ENCODE measurements at places on chromosomes 12 and 14. TPM values are rescaled to one million over a fixed set of nuclear protein-coding genes. Genes with fewer than 3 reads are reported as not detected.

The TMEM132C gene
- total RNA-seq = 5.5 TPM

The SSPN gene
- 41.6 TPM for total RNA-seq

DNA sequence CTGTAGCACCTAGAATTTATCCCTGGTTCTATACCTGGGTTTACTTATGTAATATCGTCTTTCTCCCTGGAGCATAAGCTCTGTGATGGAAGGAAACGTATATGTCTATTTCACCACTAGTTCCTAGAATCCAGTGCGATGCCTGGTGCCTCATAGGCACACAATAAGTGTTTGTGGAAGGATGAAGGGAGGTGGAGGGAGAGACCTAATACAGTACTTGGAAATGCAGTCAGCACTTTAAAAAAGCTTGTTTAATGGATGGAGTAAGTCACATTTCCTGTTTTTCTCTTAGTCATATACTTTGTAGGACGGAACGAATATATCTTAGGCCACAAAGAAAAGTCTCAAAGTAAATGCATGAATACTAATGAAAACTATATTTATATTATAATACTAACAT is 186.5 kb upstream of the HMGA2 start:
- H3K27me3 ChIP-seq = no peaks in the 10 kb centered on the region
- H3K4me1 ChIP-seq = no peaks in the 10 kb centered on the region
- no peak overlapping the region for H3K27ac ChIP-seq
- no peak overlapping the region for H3K4me3 ChIP-seq

DNA sequence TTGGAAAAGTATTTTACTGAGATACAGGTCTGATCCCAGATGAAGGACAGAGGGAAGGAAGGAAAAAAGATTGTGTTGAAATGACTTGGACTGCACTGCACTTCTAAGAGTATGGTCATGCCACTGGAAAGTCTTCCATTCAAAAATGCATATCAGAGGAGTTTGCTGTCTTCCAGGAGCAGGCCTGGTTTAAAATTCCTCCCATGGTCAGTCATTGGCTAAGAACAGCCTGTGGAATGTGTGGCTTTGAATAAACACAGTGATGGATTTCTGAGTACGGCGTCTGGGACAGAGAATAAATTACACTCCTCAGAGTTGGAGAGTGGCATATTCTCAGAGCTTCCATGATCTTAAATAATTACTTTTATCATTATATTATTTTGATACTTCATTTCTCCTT is 245.8 kb upstream of the PDZRN4 start:
- no peak overlapping the region for H3K27ac ChIP-seq
- no peak for DNase-seq
- no peaks in the 10 kb centered on the region for H3K27me3 ChIP-seq
- H3K4me3 ChIP-seq = no peak overlapping the region
- H3K4me1 ChIP-seq = no peaks in the 10 kb centered on the region

DNA sequence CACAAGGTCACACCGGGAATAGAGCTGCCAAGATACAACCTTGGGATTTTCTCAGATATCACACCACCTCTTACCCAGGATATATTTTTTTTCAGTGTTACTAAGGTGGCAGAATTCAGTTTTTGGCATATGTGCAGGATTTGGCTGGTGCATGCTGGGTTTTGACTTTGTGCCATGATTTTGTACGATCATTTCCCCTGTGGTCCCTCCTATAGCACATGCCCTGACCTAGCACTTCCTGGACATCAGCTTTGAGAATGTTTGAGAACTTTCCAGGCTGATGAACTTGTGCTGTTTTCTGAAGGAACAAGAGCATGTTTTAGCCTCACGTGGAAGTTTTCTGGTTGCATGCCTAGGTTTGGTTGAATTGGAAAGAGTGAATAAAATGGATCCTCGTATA is 11.0 kb upstream of the TBPL2 start:
- no peak overlapping the region for H3K4me3 ChIP-seq
- no peak for DNase-seq
- H3K27ac ChIP-seq = peak overlapping the region; percentile 26
- no peaks in the 10 kb centered on the region for H3K36me3 ChIP-seq
- peaks cover 53% of the 10 kb centered on the region for H3K4me1 ChIP-seq
- no peaks in the 10 kb centered on the region for H3K27me3 ChIP-seq

DNA sequence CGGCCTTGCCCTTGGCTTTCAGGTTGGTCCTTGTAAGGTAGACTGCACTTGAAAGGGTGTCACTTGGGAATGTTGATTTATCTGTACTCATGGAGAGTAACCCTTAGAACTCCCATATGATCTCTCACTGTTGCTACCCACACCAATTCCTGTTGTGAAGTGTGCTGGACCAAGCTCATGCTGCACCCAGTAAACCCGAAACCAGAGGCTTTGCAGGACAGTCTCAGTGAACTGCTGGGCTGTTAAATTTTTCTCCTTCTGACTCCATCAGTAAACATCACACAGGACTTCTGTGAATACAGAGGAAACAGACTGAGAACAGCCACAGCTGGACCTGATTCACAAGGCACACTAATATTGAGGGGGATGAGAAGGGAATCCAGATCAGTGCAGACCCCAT is 783.0 kb downstream of the TMEM121 start:
- no peak for DNase-seq
- H3K27ac ChIP-seq = no peak overlapping the region
- no peaks in the 10 kb centered on the region for H3K27me3 ChIP-seq

- H3K27me3 ChIP-seq = no peaks in the 10 kb centered on the region
- no peak overlapping the region for H3K27ac ChIP-seq
- peaks cover 4% of the 10 kb centered on the region for H3K4me1 ChIP-seq
- H3K36me3 ChIP-seq = no peaks in the 10 kb centered on the region
- no peak for DNase-seq
Measured at GRCh38 chr14:59583755-59584154, 7.1 kb upstream of the CCDC175 start.

GRCh38 chr12:49947593-49948226 is 2.8 kb upstream of the AQP2 start:
- DNase-seq = no peak
- H3K36me3 ChIP-seq = no peaks in the 10 kb centered on the region
- H3K27ac ChIP-seq = no peak overlapping the region
- H3K4me3 ChIP-seq = no peak overlapping the region
- H3K27me3 ChIP-seq = no peaks in the 10 kb centered on the region
- peaks cover 5% of the 10 kb centered on the region for H3K4me1 ChIP-seq

All from testis (tissue), 5 donors.